Stimulated activated CD8-positive, alpha-beta memory T cell treated with anti-CD3 and anti-CD28 coated beads, Interleukin-4, amount 100 ng/mL, for 24 hours (primary cell): ENCODE measurements at places on chromosomes 16 and 17.

- no peak for DNase-seq
These were observed 22.8 kb upstream of the SLC47A1 start for GRCh38 chr17:19510903-19511302.

GRCh38 chr16:85436207-85436606 is 176.9 kb upstream of the GSE1 start:
- DNase-seq: no peak

GRCh38 chr16:25707982-25708583 is 16.3 kb downstream of the HS3ST4 start:
- DNase-seq: no peak

- DNase-seq: no peak
These were observed 71.1 kb downstream of the MRM1 start for GRCh38 chr17:36672403-36672918.

DNA sequence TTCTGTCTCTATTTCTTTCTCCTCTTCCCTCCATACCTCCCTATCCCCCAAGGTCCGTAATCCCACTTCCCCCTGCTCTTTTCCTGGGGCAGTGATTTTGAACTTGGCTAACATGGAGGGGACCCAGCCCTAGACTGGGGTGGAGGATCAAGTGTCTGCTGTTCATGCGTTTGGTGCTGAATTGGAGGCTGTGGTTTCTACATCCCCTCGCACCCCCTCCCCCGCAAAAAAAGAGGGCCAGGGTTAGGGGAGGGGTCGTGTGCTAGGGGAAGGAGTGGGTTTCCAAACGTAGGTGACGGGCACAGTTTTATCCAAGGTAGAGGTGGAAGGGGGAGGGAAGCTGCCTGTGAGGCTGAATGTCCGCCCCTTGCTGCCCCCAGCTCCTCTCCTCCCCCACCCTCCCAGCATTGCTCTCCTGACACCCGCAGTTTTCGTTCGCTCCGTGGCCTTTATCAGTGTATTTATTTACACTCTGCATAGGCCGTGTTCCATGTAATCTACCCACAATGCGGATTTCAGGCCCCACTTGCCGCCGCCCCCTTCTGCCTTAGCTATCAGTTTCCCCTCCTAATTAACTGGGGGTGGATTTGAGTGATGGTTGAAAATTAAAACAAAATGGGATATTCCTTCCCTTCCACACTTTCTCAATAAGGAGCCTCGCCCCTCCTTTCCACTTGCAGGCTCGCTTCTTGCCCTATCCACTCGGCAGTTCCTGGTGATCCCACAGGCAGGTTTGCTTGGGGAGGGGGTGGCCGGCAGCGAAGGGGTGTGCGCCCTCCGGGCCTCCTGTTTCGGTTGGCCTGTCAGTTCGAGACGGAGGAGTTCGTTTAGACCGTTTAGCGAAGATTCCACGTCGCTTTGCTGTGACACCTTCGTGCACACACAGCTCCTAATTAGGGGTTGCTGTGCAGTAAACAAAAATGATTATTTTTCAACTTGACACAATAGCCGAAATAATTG is 2.0 kb downstream of the GNAO1 start:
- DNase-seq: no peak

GRCh38 chr16:57231821-57232350 is 13.2 kb upstream of the ARL2BP start:
- no peak for DNase-seq

- no peak for DNase-seq
These were observed 1.9 kb downstream of the PHF23 start for GRCh38 chr17:7237266-7237760.

GRCh38 chr16:23922406-23922805 is 86.6 kb downstream of the PRKCB start:
- no peak for DNase-seq

DNA sequence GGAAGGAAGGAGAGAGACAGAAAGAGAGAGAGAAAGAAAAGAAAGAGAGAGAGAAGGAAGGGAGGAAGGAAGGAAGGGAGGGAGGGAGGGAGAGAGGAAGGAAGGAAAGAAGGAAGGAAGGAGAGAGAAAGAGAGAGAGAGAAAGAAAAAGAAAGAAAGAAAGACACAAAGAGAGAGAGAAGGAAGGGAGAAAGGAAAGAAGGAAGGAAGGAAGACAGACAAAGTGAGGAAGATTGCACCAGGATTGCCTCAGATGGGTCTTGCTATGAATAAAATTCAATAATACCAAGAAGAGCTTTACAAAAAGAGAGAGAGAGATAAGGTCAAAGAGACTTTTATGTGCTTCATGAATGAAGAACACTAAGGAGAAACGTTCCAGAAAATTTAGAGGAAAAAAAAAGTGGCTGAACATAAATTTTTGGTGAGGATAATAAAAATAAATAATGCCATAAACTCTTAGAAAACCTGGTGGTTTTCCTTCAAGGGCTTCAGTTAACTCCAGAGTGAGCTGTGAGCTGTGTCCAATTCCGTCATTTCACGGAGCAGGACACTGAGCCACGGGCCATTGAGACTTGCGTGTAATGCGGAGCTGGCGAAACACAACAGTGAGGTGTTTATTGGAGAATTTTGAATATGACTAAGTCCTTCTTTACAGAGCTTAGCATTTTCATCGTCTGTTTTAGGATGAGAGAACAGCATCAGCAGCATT is 72.7 kb upstream of the TNRC6C start:
- DNase-seq: no peak

GRCh38 chr16:77531752-77532151 is 96.9 kb upstream of the ADAMTS18 start:
- DNase-seq: no peak

DNA sequence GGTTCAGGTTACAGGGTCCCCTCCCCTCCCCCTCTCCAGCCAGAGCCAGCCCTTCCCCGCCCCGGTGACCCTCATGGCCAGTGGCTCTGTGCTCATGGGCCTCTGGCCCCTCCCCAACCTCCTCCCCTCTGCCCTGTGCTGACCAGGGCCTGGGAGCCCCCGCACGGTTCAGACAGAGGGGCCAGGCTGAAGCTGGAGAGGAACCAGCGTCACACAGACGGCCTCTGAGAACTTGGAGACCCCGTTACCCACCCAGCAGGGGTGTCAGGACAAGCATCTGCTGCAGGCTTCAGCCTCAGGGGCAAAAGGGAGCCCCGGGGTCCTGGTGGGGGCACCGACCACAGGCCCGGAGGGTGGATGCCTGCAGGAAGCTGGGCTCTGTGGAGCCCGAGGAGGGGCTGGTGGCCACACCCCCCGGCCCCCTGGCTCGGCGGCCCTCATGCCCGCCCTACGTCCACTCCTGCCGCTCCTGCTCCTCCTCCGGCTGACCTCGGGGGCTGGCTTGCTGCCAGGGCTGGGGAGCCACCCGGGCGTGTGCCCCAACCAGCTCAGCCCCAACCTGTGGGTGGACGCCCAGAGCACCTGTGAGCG is at the start of gene WFIKKN1:
Gene WFIKKN1 (plus strand): TSS at position 171 of the 591 bp plus-strand sequence. CDS start 269 bp downstream, at position 440.
- no peak for DNase-seq

DNA sequence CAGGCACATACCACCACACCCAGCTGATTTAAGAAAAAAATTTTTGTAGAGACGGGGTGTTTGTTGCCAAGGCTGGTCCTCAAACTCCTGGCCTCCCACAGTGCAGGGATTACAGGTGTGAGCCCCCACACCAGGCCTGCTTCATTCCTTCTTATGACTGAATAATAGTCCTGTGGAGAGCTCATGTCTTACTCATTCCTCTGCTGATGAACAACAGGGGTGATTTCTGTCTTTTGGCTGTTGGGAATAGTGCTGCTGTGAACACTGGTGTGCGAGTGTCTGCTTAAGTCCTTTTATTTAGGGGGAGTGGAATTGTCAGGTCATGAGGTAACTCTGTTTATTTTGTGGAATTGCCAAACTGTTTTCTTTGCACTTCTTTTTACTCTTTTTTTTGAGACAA is 2.7 kb upstream of the CTRB1 start:
- DNase-seq: no peak

DNA sequence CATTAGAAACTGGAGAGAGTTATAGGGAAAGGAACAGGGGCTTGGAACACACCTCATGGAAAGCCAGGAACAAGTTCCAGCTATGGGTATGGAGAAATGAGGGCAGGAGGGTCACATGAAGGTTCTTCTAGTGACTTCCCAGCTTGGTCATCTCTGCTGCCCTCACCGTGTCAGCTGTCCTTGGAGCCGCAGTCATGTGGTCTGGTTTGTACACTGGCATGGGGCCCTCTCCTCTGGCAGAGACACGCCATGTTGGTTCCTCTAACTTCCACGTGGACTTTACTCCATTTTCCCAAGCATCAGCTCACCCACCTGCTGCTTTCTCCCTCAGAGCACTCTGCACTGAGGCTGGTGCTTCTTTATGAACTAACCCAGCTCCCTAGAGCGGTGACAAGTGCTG is 26.3 kb downstream of the MPG start:
- DNase-seq: no peak

- DNase-seq: no peak
These were observed 72.7 kb downstream of the CYLD start for GRCh38 chr16:50814541-50814940.

DNA sequence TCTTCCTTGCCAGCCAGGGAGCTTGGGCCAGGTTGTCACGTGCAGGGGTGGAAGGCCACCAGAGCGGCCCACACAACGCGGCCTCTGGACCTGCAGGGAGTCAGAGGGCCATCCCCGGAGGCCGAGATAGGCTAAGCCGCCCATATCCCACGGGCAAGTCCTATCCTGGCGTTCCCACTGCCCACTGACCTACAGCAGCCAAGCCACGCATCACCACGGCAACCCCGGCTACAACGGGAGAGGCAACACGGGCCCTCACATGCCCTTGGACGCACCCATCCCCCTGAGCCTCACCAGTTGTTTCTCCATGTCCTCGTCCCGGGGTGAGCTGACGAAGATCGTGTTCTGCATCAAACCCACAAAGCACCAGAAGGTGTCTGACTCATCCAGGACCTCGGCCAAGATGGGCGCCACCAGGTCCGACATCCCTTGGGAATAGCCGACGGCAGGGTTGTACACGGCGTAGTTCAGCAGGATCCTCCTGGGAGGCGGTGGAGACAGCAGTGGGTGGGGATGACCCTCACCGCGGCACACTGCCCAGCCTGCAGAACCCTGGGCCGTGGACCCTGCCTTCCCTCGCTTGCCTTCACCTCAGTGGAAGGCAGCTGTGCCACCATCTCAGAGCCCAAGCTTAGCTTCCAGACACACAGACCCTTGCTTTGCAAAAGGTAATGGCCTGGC is 88.2 kb downstream of the TBC1D16 start:
- DNase-seq: no peak

GRCh38 chr16:85330694-85331188 is 218.5 kb upstream of the CIBAR2 start:
- no peak for DNase-seq

- DNase-seq: no peak
These were observed 302.9 kb upstream of the XYLT1 start for GRCh38 chr16:17773698-17774101.

- no peak for DNase-seq
These were observed 202.2 kb downstream of the NTN1 start for GRCh38 chr17:9223531-9223930.

DNA sequence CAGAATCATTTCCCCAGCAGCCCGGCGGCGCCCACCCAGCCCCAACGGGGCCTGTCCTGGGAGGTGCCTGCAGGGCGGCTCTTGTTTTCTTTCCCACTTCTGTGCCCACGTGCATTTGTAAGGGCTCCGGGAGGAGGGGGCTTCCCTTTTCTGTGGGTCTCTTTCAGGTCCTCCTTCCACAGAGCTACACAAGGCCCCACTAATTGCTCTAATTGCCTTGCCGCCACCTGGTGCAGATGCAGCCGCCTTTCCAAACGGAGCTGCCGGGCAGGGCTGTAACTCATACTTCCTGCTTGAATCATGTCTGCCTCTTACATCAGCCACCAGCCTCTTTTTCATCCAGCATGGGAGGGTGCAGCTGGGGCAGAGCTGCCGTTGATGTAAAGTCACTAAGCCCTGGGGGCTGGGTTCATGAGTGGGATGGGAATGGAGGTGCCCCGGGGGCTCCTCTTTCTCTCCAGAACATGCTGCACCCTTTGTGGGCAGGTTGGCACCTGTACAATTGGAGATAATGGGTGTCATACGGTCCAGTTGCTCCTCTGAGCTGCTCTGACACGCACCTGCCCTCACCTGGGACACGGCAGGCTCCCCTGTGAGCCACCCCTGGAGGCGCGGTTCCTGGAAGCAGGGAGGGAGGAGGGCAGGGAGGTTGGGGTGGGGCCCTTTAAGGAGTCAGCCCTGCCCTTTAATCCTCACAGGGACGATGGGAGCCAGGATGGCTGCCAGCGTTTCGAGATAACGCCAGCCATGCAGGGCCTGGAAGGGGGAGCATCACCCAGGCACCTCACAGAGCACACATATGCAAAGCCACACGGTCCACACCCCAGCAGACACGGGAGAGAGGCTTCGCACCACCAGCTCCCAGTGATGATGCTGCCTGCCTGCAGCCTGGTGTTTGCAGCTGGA is 41.1 kb upstream of the KLHDC4 start:
- DNase-seq: no peak

DNA sequence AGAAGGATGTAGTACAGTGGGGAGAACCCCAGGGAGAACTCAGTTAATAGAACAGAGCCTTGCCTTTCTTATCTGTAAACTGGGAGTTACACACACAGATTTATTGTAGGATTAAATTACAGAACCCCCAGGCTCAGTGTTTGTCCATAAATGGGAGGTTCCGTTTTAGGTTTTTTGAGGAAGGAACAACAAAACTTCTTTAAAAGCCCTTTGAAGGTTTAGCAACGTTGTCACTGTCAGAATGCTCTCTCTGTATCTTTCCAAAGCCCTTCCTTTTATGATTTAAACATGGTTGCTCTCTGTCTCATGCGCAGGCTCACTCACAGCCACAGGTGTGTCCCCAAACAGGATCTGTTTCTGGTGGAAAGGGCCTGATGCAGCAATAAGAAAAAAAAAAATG is 9.4 kb upstream of the GNA13 start:
- no peak for DNase-seq

DNA sequence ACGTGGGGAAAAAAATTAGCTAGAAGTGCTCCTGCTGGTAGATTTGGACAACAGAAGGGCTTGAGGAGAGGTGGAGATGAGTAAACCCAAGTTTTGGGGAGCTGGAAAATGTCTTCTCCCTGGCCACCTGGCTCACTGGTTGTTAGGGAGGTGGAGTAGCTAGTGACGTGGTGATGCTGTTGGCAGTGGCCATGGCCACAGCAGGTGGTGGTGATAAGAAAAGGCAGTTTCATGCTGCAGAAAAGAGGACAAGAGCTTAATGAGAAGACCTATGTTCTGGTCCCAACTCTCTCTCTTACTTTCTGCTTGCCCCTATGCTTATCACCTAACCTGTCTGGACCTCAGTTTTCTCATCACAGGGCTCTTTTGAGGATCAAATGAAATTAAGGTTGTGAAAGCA is 223.5 kb upstream of the N4BP1 start:
- DNase-seq: no peak
